Motor neuron (in vitro differentiated cells): ENCODE measurements at places on chromosomes 2 and 18. TPM values are rescaled to one million over a fixed set of nuclear protein-coding genes. Genes with fewer than 3 reads are reported as not detected.

Gene ASPRV1
- total RNA-seq: 2.8 and 5.5 TPM in 2 replicates

Gene RNF144A
- 33.5 and 34.8 TPM in 2 replicates for total RNA-seq

Gene INPP5D
- total RNA-seq: 5.8 and 5.9 TPM in 2 replicates

Gene CIB4
- total RNA-seq: 1.00 and 1.2 TPM in 2 replicates

Gene FAM117B
- total RNA-seq: 17.5 and 18.1 TPM in 2 replicates

Gene CFAP210
- 0.10 and 0.16 TPM in 2 replicates for total RNA-seq
